ENCODE measurements at places on chromosomes 4 and X. TPM values are rescaled to one million over a fixed set of nuclear protein-coding genes. Genes with fewer than 3 reads are reported as not detected.

The WDR19 gene
- 85.6 TPM for total RNA-seq

The DGAT2L6 gene
- not detected for total RNA-seq

The NOX1 gene
- not detected for total RNA-seq

The GABRG1 gene
- not detected for total RNA-seq

The RAB39B gene
- total RNA-seq = not detected

The AKAP4 gene
- total RNA-seq = not detected

The FGF5 gene
- total RNA-seq = not detected

The ADAMTS3 gene
- 4.2 TPM for total RNA-seq

DNA sequence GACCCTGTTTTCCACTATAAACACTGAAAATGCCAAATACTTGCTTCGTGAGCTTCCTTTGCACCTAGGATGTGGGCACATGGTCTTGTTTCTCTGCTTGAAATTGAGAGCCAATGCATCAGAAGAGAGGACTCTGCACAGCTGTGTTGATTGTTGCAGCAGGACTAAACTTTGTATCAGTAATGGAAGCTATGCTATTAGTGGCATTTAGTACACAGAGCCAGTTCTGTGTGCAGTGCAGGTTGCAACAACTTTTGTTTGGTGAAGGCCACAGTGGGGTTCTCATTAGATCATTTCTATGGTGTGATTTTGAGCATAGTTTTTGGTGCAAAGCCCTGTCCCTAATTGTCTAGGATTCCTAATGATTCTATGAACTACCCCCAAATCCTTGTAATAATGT is 54.4 kb upstream of the ANKRD17 start:
- DNase-seq = no peak

DNA sequence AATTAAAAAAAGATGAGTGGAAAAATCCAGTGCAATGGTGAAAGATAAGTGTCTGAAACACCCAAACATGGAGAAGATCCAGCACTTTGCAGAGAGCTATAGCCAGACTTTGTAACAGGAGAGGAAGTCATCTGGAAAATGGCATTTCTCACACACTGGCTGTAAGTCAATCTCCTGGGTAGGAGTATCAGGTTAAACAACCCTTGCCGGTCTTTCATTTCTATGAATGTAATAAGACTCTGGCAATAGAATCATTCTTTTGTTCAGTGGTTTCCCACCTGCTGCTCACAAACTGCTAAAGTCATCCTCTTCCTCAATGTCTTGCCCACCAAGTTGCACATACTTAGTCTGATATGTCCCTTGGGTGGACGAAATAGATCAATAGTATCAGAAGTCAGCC is 94.0 kb upstream of the ATP8A1 start:
- no peak for DNase-seq

DNA sequence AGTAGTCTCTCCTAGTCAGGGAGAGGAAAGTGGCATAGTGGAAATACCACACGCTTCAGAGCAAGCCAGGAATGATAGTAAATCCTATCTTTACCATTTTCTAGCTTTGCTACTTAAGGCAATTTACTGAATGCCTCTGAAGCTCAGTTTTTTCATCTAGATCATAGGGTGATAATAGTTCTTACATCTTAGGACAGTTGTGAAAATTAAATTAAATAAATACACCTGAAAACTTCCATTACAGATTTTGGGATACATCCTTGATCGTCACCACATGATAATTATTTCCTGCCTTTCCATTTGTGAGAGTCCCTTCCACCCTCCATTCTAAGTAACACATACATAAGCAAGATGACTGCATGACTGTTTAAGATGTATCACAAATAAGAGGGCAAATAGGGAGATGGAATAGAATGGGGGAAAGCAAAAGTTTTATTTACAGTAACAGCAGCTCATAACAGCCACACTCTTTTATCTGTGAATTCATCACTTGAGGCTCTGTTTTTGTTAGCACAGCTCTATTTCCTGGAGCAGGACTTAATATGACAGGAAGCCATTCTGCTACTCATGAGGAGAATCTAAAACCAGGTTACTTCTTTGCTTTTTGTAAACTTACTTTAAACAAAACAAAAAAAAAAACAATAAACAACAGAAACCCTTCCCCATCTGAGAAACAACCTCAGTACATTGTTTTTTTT is 13.4 kb downstream of the P2RY10 start:
- DNase-seq = no peak

GRCh38 chr4:1523907-1524636 is 117.8 kb upstream of the NKX1-1 start:
- DNase-seq = no peak

DNA sequence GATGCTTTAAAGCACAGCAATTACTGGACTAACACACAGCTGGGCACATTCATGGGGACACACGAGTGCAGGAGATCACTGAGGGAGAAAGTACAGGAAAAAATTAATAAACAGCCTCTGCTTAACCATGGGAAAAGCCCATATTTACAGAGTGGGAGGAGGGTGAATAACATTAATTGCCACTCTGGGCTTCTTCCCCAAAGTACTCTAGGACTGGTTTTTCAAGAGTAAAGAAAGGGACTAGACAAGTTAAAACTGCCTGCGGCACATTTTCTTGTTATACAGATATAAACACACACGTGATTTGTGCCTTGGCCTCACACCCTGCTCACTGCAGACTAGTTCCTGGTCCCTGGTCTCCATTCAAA is 179.7 kb upstream of the TET2 start:
- DNase-seq = no peak

DNA sequence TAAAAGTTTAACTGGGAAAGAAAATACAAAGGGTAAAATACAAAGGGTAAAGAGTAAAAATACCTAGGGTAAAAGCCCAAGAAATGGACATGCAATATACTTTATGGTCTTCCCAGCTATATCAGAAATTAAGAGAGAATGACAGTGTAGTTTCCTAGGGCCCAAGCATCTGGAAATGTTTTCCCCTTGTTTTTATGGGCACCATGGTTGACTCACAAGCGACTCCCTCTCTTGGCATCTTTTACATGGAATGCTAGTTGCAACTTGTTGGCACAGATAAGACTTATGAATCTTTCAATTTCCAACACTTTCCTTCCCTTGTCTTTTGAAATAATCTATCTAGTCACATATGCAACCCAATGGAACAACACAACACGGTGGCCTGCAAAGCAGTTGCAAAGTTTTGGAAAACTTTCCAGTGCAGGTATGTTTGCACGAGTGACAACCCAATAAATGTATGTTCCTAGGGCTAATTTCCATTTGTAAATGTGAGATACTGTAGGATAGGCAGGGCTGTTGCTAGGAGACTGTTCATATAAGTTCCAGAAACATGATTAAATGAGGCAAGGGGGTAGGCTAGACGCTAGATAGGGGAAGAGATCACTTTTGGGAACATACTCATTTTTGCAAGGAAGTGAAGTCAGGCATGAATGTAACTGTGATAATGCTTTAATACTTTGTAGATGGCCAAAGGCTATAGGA is 36.4 kb upstream of the CWH43 start:
- DNase-seq = no peak

- no peak for DNase-seq
Measured at GRCh38 chr4:171629182-171629581, 184.0 kb upstream of the GALNTL6 start.

DNA sequence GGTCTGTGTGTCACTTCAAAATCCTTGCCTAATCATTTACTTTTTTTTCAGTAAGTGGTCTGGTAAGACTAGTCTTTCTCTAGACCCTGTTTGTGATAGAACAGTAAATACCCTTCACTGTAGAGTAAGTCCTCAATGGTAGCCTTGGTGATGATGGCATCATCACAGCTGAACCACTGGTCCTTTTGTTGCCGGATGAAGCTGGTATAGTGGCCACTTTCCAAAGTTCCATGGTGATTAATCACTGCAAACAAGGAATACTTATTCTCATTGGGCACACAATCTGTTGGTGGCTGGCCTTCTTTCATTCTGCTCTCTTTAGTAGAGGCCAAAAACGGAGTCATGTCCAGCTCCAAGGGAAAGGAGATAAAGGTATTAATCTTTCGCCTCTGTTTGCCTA is 2.9 kb downstream of the USP51 start:
- DNase-seq = no peak

DNA sequence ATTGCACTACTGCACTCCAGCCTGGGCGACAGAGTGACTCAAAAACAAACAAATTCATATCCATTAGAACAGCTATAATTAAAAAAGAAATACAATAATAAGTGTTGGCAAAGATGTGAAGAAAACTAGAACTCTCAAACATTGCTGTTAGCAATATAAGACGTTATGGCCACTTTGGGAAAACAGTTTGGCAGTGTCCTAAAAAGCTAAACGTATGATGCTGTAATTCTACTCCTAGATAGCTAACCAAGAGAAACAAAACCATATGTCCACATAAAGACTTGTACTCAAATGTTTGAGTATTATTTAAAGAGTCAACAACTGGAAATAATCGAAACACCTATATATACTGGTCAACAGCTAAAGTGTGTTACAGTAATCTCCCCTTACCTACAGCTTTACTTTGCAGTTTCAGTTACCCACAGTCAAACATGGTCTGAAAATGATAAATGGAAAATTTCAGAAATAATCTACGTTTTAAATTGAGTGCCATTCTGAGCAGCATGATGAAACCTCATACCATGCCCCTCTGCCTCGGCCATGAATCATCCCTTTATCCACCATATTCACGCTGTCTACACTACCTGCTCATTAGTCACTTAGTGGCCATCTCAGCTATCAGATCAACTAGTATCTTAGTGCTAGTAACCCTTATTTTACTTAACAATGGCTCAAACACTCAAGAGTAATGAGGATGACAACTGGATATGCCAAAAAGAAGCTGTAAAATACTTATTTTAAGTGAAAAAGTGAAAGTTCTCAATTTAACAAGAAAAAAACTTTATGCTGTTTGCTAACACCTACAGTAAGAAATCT is 4.9 kb downstream of the ELF2 start:
- DNase-seq = no peak

DNA sequence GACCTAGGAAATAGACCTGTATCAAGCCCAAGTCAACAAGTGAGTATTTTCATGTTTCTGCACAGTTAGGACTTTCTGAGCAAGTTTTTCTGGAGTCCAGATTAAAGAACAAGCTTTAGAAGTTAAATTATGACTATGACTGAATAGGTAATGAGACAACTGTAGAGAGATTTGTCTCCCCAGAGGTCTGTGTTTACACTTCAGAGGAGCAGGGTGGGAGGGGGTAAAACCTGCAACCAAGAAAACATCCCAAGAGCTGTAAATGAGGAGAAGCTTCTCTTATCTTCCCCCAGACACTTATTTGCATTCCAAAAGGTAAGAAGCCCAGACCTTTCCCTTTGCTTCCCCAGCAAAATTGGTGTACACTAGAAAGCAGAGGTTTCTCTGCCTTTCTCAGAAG is 22.1 kb upstream of the CEP135 start:
- DNase-seq = no peak

DNA sequence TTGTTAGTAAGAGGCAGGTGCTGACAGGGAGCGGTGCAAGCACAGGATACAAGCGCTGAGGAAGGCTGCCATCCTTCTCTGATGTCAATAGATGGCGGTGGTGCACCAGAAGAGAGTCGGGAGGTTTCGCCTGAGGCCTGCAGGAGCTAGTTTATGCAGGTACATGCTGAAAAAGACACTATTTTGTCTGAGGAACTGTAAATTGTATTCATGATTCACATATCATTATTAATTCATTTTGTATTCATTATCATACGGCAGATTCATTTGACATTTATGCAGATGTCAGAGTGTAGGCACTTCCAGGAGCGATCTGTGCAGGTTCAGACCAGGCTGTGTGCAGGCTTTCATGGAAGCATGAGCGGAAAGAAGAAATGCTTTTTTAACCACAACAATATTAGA is 824.0 kb downstream of the STIM2 start:
- DNase-seq = no peak

DNA sequence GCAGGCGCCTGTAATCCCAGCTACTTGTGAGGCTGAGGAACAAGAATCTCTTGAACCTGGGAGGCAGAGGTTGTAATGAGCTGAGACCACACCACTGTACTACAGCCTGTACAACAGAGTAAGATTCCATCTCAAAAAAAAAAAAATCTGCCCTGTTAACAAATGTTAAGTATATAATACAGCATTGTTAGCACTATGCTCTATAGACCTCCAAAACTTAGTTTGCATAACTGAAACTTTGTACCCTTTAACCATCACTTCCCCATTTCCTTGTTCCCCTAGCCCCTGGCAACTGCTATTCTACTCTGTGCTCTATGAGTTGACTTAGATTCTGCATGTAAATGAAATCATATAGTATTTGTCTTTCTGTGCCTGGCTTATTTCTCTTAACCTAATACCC is 76.7 kb downstream of the TAB3 start:
- no peak for DNase-seq

- DNase-seq = no peak
Measured at GRCh38 chrX:1516596-1517104, 20.3 kb downstream of the P2RY8 start.

GRCh38 chr4:44319129-44319528 is 129.5 kb downstream of the KCTD8 start:
- DNase-seq = no peak

GRCh38 chr4:1790005-1790404 is 3.1 kb upstream of the FGFR3 start:
- DNase-seq = no peak

DNA sequence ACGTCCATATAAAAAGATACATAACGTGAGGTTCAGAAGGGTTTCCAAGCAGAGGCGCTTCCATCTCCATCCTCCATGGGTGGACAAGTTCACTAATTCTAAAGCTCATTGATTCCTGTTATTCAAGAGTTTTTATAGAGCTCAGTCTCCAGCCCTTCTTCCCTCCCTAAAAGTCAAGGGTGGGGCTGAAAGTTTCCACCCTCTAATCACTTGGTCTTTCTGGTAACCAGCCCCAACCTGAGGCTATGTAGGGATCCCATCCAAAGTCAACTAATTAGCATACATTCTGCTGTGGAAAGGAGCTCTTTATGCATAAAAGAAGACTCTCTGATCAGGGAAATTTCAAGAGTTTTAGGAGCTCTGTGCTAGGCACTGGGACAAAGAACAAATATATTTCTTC is 46.9 kb upstream of the VEGFC start:
- DNase-seq = no peak

DNA sequence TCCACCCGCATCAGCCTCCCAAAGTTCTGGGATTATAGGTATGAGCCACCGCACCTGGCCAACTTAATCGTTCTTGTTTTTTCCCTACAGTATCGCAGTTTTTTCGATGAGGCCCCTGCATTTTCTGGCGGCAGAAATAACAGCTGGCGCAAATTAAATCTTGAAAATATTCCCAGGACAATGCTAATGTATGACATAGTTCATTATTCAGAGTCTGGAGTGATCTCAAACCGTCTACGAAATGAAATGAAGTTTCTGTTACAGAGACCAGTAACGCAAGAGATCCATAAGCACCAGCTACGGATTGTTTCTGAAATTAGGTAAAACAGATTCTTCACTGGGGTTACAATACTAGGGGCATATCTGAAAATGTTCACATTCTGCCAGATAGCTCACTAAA is 27.3 kb downstream of the CXorf58 start:
- no peak for DNase-seq

- no peak for DNase-seq
Measured at GRCh38 chr4:84167093-84167492, 332.0 kb downstream of the NKX6-1 start.

DNA sequence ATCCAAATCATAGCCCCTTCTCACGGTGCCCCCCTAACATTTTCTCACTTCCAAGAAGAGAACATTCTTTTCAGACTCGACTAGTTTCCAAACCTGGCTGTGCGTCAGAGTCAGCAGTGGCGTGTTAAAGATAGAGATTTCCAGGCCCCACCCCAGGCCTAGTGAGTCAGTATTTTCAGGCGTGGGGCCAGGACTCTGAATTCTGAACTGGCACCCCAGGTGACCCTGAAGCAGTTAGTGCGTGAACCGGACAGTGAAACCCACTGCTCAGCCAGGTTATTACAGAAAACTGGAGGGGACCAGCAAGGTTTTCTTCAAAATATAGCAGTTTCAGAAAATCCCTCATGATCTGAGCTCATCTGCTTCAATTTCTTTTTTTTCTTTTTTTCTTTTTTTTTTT is 35.0 kb upstream of the BCOR start:
- peak; percentile 90 for DNase-seq

All from uterus (tissue), 4 donors.